ENCODE measurements at places on chromosomes 7 and 10.

DNA sequence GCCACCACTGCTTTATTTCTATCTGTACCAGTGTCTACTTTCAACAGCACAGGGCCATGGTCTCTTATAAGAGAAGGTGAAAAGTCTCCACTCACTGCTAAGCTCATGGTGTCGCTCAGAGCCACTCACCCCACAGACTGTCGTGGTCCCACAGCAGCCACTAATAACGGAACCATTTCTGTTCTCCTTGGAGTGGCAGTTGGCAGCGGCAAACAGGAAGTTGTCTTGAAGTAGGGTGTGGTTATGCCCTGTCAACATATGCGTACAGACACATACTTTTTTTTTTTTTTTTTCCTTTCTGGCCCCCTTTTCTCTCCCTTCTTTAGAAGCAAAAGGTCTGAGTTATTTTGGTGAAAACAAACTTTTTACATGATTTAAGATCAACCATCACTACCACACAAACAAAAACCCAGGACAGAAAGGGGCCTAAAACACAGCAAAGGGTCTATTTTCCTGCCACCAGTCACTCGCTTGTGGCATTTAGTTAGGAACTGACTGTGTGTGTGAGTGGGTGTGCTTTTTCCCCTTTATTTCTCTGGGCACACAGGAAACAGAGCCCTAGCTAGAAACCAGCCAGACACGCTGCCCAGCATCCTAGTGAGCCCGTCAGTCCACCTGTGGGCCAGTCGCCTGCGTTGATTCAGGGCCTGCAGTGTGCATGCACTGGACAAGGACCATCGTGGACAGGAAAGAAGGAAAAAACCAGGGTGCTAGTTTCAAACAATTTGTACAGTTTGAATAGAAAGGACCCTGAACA lies 96.7 kb upstream of the EFCAB10 start:
- peak; percentile 58 for DNase-seq

DNA sequence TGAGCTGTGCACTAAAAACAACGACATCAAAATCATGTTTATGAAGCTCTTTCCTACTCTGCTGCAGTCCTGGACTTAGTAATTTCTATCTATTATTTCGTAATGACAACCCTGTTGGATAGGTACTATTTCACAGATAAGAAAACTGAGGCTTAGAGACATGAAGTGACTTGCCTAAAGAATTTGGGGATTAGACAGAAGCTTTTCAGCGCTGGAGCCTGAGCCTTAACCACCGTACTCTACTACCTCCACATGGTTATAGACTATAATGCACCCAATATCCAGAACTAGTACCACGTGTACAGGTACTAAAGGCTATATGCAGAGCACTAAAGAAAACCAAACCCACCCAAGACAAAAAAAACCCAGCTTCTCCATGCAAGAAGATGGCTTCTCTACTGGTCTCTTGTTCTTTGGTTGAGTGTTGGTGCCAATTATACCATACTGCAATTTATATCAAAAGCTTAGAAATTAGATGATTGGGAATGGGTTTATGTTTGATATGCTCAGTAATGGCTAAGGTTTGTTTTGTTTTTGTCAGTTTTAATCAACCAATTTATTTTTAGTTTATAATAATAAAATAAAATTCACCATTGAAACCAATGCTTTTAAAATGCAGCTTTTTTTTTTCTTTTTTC lies 6.5 kb upstream of the SNX10 start:
- DNase-seq = peak; percentile 23

DNA sequence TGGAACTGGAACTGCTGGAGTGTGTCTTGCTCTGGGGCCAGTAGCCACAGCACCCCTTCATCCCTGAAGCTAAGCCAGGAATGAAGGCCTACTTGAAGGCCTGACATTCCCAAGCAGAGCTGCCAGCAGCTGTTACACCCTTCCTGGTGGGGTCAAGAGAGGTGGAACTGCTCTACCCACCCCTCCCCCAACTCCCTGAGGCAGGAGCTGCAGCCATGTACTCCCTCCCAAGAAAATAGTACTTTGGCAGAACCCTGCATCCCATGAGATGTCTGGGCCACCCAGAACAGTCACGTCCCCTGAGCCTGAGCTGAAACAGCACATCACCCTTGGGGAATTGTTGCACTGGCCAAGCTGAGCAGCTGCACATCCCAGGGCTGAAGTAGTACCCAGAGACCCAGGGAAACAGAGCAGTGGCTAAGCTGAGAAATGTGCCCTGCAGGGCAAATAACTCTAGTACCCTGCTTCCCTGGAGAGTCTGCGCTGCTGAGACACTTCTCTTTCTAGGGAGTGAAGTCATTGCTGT lies 63.4 kb upstream of the PLA2G12B start:
- DNase-seq = no peak

DNA sequence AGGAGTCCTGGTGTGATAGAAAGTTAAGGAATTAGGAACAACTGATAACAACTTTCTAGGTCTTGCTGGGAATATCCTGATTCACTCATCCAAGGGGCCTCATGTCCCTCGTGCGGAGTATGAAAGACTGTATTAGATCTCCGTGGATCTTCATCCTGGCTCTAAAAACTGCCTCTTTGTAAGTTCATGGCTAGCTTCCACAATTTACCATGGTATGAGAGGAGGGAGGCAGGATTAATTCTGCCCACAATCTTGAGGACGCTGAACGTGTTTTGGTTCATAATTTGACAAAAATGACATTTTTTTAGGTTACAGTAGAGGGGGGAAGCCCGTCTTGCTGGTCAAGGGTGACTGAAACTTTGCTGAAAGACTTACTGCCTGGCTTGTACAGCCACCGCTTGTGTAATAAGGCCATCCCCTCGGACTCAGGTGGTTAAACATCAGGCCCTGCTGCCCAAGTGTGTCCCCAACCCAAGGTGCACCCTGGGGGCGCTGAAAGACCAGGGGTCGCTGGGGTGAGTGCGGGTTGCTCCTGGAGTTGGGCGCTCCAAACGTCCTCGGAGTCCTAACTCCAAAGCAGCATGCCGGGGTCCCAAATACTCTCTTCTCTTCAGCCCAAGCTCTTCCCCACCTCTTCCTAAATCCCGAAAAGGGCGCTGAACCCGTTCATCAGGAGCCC lies 733 bp downstream of the HIBADH start:
- DNase-seq = no peak

DNA sequence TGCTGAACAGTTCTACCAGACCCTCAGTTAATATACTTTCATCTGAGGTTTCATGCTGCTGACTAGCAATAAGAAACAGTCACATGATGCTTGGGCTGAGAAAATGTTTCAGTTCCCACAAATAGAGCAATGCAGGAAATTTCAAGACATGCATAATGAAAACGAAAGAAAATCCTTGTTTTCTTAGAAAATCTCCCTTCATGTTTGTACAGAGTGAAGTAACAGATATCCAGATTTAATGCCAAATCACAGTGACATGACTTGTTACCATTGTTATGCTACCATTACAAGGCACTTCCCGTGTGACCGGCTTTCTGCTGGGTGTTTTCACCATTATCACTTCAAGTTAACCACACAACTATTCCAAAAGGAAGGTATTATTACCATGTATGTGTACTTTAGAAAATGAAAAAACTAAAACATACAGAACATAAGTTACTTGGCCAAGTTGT lies 121.7 kb downstream of the DOCK4 start:
- DNase-seq = no peak

DNA sequence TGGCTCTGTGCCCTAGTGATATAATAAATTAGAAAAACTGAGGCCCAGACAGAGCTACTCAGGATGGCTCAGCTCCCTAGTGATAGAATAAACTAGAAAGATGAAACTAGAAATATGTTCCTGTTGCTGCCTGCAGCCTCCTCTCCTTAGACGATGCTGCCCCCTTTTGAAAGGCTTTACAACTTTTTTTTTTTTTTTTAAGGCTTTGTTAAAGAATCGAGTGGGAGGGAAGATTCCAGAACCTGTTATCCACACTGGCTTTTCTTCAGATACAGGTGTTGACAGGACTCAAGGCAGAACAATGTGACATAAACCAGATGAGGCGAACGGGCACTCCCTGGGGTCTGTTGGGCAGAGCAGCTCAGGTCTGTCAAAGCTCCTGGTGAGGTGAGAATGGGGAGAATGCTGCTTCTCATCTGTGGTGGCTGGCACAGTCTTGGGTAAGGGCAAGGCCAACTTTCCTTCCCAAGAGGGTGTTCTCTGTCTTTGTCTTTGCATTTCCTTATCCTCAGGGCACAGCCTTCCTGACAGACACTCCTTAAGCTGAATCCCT lies 175.1 kb downstream of the COBL start:
- DNase-seq = peak; percentile 16

Measured in stimulated activated naive CD8-positive, alpha-beta T cell treated with anti-CD3 and anti-CD28 coated beads, Interleukin-15, amount 100 ng/mL, for 72 hours (primary cell).